Lung microvascular endothelial cell (primary cell): ENCODE measurements at places on chromosomes 5 and 9. TPM values are rescaled to one million over a fixed set of nuclear protein-coding genes. Genes with fewer than 3 reads are reported as not detected.

DNA sequence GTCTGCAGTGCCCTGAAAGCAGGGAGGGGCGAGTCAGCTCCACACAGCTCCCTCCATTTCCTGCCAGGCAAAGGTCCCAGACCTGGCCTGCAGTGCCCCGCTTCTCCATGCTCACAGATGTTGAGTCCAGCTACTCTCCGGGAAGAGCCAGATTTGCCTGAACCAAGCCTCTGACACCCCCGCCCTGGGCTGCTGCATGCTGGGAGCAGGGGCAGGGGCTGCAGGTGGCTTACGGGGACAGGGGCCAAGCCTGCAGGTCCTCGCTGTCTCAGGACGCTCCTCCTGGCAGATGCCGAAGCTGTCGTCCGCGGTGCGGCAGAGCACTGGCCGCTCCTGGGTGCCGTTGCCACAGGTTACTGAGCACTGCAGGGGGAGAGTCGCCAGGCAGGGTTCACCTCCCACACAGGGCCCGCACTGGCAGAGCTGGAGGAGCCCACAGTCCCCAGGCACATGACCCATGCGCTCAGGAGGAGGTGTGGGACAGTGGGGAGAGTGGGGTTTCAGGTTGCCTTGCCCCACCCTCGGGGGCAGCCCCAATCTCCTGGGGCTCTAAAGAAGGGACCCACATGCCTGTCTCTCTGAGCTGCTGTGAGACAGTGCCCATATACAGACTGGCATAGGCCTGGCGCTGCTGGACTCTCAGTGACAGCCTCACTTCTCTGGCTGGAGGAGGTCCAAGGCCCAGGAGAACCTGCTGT, 62.4 kb downstream of the ZNF354C start:
- no peak for DNase-seq

GRCh38 chr9:84620338-84620737, 49.2 kb upstream of the NTRK2 start:
- DNase-seq = no peak

GRCh38 chr5:38023799-38024198, 184.0 kb upstream of the GDNF start:
- DNase-seq = no peak

- no peak for DNase-seq
These were observed 29.6 kb downstream of the LHX2 start for GRCh38 chr9:124040935-124041816.

DNA sequence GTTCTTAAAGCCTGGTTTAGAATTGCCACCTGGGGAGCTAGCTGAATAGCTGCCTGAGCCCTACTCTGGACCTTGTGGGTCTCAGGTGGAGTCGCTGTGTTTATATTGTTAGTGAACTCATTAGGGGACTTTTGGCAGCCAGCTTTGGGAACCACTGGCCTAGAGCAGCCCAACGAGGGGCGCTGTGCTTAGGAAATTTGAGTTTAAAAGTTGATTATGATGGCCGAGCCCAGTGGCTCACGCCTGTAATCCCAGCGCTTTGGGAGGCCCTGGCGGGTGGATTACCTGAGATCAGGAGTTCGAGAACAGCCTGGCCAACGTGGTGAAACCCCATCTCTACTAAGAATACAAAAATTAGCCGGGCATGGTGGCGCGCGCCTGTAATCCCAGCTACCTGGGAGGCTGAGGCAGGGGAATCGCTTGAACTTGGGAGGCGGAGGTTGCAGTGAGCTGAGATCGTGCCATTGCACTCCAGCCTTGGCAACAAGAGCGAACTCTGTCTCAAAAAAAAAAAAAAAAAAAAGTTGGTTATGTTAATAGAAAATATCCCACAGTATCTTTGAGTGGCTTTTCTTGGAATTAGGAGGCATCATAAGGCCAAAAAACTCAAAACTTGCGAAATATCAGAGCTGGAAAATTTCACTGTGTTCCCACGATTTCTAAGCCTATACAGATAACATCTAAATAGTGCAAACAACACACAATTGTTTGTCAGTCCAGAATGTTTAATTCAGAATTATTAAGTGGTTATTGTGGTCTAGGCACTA, 809 bp downstream of the MCCC2 start:
- DNase-seq = peak; percentile 7

GRCh38 chr9:120360046-120360445, 219.9 kb downstream of the CDK5RAP2 start:
- DNase-seq = no peak

DNA sequence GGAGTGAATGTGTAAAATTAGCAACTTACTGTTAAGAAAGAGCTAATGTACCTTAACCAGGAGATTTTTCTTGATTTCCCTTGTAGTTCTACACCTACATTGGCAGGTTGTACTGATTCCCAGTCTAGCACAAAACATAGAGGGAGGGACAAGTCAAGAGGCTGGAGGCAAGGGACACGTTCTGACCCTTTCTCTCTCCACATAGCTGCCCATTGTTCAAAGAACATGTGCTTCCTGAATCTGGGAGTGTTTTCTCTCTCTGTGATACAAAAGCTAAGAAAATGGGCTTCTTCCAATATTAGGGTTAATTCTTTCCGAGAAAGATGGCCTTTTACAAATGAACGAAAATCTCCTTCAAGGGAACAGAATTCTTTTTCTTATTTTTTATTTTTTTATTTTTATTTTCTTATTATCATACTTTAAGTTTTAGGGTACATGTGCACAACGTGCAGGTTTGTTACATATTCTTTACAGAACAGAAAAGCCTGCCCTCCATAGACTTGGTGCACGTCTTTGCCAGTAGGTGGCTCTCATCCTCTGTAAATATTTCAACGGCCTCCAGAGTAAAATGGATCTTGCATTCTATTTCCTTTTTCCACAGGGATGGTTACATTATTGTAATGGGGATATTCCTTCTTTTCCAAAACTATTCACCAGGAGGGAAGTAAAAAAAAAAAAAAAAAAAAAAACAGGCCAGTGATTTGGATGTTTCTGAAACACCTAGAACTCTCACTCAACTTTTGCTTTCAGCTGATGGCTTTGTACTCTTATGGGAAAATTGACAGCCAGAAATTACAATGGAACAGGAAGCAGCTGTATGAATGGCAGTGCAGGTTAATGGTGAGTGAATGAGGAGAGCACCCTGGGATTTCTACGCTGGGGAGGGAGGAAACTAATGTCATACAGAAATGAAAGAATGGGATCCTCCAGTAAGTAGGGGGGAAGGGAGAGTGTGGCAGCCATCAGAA, 13.1 kb upstream of the IFNA5 start:
- DNase-seq = peak; percentile 68

DNA sequence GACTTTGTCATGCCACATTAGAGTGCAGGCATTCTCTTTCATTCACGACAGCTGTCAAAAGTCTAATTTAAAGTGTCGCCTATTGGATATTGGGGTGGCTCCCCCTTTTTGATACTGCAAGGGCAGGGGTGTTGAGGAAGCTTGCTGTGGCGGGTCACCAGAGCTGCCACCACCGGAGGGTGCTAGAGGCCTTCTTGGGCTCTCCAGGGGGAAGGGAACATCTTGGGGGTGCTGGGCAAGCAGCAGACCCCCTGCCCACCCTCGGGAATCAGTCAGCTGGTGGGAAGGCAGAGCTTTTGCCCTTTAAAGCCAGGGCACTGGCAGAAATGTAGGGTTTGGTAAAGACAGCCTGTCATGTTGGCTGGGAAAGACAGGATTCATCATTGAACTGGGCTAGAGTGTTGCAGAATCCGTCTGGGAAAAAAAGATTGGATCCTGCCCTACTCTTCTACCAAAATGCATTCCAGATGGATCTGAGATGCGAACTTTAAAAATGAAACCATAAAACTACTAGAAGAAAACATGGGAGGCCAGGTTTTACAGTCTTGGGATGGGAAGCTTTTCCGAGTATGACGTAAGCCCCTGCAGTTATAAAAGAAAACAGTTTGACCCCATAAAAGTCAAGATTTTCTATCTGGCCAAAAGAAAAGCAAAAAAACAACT, 22.3 kb downstream of the COL5A1 start:
- DNase-seq = no peak

DNA sequence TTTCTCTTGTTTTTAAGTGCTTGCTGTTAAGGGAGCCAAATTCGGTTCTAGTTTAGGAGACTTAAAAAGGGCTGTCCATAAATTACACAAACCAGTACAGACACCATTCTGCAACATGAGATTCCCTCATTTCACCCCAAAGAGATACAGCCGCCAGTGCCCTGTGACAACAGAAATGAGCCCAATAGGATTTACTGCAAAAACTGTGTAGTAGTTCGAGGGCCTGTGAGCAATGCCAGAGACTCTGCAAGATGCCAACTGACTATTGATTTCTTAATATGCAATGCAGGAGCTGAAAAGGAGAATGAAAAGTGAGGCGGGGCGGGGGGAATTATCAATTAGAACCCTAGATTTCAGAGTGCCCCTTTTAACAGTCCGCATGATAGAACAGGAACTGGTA, 5.7 kb upstream of the C5orf15 start:
- no peak for DNase-seq

DNA sequence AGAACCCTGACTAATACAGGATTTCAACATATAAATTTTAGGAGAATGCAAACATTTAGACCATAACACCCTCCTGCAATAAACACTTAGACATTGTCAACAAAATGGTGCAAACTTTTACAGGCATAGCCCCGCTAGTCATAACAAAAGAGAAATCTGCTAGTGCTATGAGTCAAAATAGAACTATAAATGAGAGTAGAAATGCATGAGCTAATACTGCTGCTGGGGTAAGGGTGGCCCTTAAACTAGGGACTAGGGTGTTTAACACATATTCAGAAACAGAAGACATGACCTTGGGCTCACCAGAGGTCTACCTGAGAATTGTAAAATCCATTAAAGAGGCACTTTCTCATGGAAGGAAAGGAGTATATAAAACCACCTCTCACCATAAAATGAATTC, 131.6 kb downstream of the TLR4 start:
- no peak for DNase-seq

GRCh38 chr5:95072281-95072680, 212.6 kb downstream of the MCTP1 start:
- DNase-seq = no peak

DNA sequence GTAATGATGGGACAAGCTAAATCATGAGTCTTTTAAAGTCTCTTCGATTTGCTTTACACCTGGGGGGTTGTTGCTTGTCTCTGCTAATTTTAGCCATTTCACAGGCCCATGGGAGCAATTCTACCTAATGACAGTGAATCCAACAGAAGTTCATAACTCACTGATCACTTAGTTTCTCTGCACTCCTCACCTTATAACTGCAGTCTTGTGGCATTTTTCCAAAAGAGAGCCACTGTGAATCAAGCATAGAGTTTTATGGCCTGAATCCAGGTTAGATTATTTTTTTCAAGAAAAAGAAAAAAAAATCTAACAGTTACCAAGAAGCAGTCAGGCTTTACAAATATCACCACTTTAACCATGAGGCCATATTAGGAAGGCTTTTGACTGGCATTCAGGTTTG, 1.5 kb upstream of the IL7R start:
- DNase-seq = no peak

DNA sequence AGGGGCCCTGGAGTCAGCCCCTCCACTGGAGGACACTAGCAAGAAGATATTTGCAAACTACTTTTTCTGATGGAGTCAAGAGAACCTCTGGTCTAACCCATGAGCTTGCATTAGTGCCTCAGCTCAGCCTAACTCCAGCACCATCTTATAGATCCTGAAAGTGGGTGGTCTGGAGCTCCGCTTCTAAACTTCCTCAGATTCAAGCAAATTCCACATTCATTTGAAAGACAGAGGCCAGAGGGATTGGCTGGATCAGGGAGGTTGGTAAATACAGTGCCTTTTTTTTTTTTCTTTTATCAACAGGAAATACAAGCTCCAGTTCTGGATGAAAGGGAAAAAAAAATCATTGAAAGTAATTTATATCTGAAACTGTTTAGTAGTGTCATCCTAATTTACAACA, 99.9 kb downstream of the ENC1 start:
- no peak for DNase-seq

DNA sequence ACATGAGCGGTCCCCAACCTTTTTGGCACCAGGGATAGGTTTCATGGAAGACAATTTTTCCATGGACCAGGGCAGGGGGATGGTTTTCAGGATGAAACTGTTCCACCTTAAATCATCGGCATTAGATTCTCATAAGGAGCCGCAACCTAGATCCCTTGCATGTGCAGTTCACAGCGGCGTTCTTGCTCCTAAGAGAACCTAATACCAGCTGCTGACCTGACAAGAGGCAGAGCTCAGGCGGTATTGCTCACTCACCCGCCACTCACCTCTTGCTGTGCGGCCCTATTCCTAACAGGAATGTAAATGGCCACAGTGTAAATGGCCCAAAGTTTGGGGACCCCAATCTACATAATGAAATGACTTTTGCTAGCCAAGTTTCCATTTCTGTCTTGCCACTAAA, 3.1 kb upstream of the PLIN2 start:
- DNase-seq = no peak

DNA sequence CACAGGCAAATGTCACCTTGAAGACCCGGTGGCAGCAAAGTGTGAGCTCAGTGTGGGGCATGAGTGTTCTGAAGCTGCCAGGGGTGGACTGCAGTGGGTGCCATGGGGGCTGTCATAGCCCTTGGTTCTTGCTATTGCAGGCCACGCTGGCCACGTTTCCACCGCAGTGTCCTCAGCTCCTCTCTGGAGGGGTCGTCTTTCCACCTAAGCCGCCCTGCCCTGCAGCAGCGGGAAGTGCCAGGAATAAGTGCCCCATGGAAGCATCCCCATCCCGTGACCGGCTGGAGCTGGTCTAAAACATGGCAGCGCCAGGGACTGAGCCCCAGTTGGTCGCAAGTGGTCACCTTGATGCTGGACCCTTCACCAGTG, 6.9 kb downstream of the OBP2B start:
- no peak for DNase-seq

- DNase-seq = no peak
These were observed 509.8 kb downstream of the EBF1 start for GRCh38 chr5:158589939-158590338.

GRCh38 chr5:175279506-175279905, 164.5 kb downstream of the DRD1 start:
- no peak for DNase-seq

GRCh38 chr9:130664251-130665028, at the start of gene PRDM12:
PRDM12 (plus strand) TSS chr9:130664594; CDS start chr9:130664654, 60 bp downstream.
- no peak for DNase-seq

- DNase-seq = no peak
These were observed 91.5 kb upstream of the CDKN2B start for GRCh38 chr9:22100626-22101025.

The FAM81B gene
- total RNA-seq = 0.22 TPM in 1 of 2 replicates, not detected in the other

The FCN1 gene
- total RNA-seq = not detected in 2 replicates

The GDF9 gene
- total RNA-seq = not detected in 2 replicates

The WNK2 gene
- not detected in 2 replicates for total RNA-seq

The C5orf58 gene
- total RNA-seq = not detected in 2 replicates

The NFIB gene
- 111 and 164 TPM in 2 replicates for total RNA-seq

The NME5 gene
- total RNA-seq = 0.60 and 1.1 TPM in 2 replicates

The TOPORS gene
- 21.1 and 30.6 TPM in 2 replicates for total RNA-seq

The SERF1A gene
- total RNA-seq = 2.8 and 5.6 TPM in 2 replicates

The OSMR gene
- total RNA-seq = 7.8 and 9.1 TPM in 2 replicates
